Astrocyte of the hippocampus (primary cell): ENCODE measurements at places on chromosomes 7 and 10.

- no peak for DNase-seq
Observed at GRCh38 chr7:155884225-155885166, 72.2 kb upstream of the SHH start.

DNA sequence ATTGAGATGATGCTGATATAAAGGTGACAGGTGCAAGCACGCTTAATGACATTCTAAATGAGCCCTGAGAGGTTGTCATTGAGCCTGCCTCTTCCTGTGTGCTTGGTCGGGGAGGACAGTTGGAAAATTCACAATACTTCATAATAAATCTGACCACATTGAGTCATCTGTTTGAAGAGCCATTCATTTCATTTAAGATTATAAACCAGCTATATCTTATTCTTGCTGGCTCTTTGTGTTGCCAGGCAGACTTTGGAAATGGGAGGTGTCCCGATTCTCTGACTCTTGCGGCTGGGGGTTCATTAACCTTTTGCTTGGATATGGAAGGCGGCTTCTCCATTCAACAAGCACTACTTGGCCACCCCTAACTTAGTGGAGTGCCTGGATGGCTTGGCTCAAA lies 198.2 kb downstream of the FANK1 start:
- no peak for DNase-seq

DNA sequence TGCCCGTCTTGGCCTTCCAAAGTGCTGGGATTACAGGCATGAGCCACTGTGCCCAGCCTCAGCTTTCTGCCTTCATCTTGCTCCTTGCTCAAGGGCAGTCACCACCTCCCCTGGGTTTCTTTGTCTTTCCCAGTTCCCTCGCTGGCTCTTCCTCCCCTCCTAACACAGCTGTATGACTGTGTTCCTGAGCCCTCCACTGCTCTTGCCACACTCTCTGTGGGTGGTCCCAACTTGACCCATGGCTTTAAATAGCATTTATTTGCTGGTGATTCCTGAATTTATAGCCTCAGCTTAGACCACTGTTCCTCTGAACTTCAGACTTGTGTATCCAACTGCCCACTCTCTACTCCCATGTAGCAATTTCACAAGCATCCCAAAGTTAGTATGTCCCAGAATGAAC lies 181.3 kb downstream of the BAMBI start:
- no peak for DNase-seq

DNA sequence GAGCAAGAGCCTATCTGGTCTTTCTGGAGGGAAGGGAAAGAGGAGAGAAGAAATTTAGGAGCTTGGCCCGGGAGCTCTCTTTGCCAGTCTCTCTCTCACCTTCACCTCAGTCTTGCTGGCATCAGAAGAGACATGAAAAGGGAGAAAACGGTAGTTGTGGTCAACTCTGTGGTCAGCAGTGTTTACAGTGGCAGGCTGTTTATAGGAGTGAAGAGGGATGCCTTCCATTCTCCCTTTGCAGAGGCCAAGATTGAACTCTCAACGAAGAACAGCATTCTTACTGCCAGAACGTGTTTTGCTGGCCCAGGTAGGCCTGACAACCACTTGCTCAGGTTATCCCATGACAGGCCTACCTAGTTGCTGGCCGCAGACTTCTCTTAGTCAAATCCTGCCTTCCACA lies 133.3 kb downstream of the CCDC3 start:
- peak; percentile 51 for DNase-seq

- peak; percentile 71 for DNase-seq
Observed at GRCh38 chr7:135714534-135715009, 13.4 kb downstream of the SLC13A4 start.

- no peak for DNase-seq
Observed at GRCh38 chr7:85039196-85039923, 147.5 kb downstream of the SEMA3D start.

DNA sequence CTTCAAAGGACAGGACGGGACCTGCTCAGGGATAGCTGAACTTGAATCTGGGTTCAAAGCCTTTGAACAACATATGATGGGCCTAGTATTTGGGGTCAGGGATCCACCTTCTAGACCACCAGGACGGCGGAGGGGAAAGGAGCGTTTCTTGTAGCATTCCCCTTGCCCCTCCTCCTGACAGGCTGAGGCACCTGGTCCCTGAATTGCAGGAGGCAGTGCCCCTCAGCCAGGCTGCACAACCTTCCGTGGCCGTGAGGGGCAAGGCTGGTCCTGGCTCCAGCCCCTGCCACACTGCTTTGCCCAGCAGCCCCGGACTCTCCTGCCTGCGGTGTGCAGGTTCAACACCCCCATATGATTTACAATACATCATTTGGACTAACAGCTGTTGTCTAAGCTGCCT lies 58.1 kb downstream of the INSIG1 start:
- no peak for DNase-seq

- DNase-seq, result no peak
Observed at GRCh38 chr10:108624052-108624451, 1299.3 kb downstream of the XPNPEP1 start.

GRCh38 chr10:78736926-78737630 lies 331.7 kb upstream of the ZMIZ1 start:
- DNase-seq, result no peak

- peak; percentile 11 for DNase-seq
Observed at GRCh38 chr10:92627845-92628480, 35.0 kb downstream of the KIF11 start.

- no peak for DNase-seq
Observed at GRCh38 chr7:26584987-26585665, 279.3 kb downstream of the SKAP2 start.

DNA sequence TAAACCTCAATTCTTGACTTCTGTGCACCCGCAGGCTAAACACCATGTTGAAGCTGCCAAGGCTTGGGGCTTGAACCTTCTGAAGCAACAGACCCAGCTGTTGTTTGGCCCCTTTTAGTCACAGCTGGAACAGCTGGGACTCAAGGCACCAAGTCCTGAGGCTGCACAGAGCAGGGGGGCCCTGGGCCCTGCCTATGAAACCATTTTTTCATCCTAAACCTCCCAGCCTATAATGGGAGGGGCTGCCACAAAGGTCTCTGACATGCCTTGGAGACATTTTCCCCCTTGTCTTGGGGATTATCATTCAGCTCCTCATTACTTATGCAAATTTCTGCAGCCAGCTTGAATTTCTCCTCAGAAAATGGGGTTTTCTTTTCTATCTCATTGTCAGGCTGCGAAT lies 31.8 kb downstream of the LMBR1 start:
- no peak for DNase-seq

GRCh38 chr10:131972474-131973071 lies 9.2 kb downstream of the BNIP3 start:
- peak; percentile 60 for DNase-seq
